ENCODE measurements at places on chromosomes 6 and 20.

DNA sequence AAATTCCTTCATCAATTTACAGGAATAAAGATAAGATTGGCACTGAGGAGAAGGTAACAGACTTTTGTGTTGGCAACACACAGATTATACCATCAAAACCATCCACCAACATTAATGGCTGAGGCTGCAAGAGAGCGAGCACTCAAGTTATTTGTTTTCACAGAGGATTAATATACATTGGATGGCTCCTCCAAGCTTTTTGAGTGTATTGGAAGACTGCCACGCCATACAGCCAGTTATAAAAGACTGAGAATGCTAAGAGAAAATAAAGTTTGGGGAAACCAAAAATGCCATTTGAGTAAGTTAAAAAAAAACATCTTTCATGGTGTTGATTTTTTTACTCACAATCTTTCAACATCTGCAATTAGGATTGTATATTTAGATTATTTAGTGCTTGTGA is 973.8 kb upstream of the SLC35B3 start:
- DNase-seq, result no peak

GRCh38 chr6:32794510-32794909 is 22.3 kb downstream of the HLA-DOB start:
- DNase-seq, result no peak

DNA sequence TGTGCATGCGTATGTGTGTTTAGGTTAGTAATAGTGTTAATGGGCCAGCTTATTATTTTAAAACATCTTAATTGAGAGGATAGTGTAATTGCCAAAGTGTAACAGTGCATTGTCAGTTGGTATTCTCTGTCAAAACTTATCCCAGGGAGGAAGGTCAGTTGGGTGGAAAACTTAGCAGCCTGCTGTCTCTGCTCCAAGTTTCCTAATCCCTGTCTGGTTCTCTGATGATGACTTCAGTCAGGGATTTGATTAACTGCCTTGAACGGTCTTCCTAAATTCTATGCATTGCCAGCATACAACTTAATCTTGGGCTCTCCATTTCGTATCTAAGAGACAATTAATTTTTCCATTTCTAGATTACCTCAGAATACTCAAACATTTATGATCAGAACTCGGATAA is 51.1 kb downstream of the L3MBTL3 start:
- DNase-seq, result no peak

GRCh38 chr20:53847139-53847836 is 223.1 kb downstream of the BCAS1 start:
- DNase-seq, result no peak

- DNase-seq, result no peak
Observed at GRCh38 chr6:134511984-134512683, 194.2 kb upstream of the SGK1 start.

DNA sequence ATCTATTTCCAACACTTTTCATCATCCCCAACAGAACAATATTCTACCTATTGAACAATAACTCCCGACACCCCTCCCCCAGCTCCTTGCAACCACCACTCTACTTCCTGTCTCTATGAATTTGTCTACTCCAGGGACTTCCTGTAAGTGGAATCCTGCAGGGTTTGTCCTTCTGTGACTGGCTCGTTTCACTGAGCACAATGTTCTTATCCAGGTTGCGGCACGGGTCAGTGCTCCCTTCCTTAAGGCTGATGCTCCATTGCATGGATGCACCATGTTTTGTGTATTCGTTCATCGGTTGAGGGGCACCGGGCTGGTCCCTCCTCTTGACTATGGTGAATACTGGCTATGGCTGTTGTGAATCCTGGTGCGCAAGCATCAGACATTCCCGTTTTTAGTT is 163.2 kb downstream of the TBXT start:
- DNase-seq, result no peak

DNA sequence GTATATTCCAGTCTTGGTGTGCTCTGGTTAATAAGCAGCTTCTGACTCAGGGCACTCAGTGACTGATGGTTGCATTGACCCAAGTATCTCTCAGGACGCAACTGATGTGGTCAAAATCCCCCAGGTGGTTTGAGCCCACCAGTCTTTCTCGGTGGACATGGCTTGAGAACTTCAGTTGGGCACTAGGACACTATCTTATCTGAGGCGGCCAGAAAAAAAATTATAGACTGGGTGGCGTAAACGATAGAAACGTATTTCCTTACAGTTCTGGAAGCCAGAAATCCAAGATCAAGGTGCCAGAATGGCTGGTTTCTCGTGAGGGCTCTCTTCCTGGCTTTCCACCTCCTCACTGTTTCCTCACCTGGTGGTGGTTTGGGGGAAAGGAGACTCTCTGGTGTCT is 52.2 kb downstream of the PPP1R16B start:
- DNase-seq, result no peak

GRCh38 chr6:1901556-1901955 is 291.8 kb downstream of the FOXC1 start:
- DNase-seq, result no peak

- DNase-seq, result no peak
Observed at GRCh38 chr6:25418454-25419052, 139.4 kb downstream of the CARMIL1 start.

DNA sequence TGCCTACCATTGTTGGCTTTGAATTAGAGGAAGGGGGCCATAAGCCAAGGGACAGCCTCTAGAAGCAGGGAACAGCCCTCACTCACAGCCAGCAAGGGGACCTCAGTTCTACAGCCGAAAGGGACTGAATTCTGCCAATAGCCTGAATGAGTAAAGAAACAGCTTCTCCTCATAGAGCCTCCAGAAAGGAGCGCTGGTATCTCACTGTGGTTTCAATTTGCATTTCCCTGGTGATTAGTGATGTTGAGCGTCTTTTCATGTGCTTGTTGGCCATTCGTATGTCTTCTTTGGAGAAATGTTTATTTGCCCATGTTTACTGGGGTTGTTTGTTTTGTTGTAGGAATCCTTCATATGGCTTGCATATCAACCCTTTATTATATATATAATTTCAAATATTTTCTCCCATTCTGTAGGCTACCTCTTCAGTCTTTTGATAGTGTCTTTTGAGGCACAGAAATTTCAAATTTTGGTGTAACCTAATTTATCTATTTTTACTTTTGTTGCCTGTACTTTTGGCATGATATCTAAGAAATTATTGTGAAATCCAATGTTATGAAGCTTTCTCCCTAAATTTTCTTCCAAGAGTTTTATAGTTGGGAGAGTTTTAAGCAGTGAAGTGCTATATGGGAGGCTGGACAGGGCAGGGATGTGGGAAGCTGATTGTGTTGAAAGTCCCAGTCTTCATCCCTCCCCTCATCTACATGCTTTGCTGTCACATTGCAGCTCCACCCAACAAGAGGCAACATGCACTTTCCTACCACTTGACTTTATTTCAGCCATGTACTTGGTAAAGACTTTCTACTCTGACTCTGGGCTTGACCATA is 82.3 kb upstream of the SHLD1 start:
- no peak for DNase-seq
